ENCODE measurements at places on chromosomes 7 and 10.

DNA sequence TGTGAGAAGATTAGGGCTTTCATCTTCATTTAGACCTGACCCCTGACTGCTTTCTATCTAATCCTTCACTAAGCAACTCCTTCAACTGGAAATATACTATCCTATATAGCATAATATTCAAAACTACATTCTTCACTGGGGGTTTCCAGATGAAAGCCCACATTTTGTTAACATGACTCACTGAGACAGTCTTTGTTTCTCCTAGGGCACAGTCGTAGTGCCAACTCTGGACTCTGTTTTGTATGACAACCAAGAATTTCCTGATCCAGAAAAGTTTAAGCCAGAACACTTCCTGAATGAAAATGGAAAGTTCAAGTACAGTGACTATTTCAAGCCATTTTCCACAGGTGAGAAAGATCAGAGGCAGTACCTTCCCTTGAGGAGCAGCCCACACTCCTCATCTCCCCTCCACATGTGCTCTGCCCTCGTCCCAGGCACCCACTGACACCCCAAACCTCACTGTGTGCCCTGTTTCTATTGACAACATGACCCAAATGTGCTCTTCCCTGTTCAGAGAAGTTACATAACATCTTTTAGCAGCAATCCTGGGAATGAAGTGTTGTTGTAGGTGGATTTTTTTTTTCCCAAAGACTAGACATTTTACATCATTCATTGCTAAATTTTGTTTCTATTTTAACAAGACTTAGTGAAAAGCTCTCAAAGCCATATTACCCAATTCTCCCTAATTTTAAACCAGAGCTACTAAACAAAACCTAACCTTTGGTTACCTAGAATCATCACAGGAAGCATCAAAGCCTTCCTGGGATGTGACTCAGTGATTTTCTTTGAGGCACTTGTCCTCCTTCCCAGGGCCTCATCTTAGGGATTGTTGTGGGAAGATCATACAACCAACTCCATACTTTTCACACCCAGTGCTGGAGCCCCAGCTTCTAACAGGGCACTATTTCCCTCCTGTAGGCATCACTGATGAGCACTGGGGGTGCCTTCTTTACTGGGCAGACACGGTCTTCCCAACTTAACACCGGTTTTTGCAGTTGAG lies 10.7 kb downstream of the CYP2E1 start:
- DNase-seq, result no peak

- DNase-seq, result peak; percentile 42
These were observed 2.4 kb downstream of the SFMBT2 start for GRCh38 chr10:7408291-7409044.

DNA sequence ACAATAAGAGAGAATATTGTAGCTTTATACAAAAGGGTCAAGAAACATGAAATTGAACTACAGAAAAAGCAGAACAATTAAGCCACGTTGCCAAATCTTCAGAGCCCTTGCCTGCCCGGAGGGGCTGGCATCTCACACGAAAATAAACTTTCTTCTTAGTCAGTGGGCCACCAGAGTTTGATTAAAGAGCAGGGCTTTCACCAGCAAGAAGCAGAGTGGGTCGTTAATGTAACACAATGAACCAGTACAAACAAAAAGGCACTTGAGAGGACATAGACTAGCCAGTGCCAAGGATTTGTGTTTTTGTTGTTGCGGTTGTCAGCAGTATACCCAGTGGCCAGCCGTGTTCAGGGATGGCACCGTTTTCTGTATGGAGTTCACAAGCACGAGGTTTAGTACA lies 155.4 kb downstream of the NRP1 start:
- DNase-seq, result no peak

DNA sequence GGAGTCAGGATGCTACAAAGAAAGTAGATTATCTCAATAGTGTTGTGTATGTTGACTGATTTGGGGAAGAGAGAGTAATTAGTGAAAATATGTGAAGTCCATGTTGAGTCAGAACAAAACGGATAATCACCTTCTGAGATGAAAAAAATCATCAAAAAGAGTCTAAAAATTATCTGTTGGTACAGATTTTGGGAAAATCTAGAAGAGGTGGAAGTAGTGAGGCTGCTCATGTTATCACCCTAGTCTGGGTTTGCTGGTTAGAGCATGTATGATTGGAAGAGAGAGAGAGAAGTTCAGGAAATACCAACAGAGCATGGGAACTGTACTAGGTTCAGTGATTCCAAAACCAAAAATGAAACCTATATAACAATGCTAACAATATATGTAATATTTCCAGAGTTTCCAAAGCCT lies 12.3 kb downstream of the RPA3 start:
- DNase-seq, result no peak

DNA sequence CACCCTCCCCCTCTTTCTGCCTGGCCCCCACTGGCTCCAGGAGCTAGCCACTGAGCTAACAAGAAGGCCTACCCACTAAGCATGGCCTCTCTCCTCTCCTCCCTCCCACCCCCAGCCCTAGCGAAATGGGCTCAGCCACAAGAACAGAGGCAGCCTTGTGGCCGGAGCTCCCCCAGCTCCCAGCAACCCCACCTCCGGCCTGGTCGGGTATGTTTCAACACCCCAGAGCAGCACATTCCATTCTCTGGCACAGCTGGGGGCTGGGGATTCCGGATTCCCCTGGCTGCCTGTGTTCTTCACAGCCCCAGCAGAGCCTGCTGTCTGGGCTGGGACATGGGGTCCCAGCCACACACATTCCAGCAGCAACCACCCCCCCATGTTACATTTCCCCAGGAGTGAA lies 9.0 kb downstream of the SFRP5 start:
- DNase-seq, result peak; percentile 12

DNA sequence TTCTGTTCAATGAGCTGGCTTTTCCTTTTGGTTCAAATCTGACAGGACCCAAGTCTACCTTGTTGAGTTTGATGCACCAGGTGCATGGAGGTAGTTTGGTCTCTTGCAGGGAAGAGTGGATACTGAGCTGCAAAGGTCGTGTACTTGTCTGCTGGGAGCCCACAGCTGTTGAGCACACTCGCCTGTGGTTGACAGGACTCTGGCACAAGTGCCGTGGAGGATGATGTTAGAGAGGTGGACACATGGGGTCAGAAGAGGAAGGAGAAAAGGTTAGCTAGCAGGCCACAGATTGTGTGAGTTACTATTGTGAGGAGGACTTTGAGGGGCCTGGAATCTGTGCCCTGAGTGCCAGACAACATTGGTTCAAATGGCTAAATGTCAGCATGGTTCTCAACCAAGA lies 197.3 kb downstream of the CREB5 start:
- DNase-seq, result no peak

- no peak for DNase-seq
These were observed 118.9 kb downstream of the CDH23 start for GRCh38 chr10:71515531-71516172.

- peak; percentile 15 for DNase-seq
These were observed 966 bp downstream of the FBH1 start for GRCh38 chr10:5891009-5891408.
